ENCODE measurements at places on chromosomes 6 and 20.
A peak's percentile ranks its signal among the peaks of the same experiment; 100 is the strongest.

- no peak for DNase-seq
Measured at GRCh38 chr20:36252511-36252910, 16.2 kb downstream of the AAR2 start.

- no peak for DNase-seq
Measured at GRCh38 chr20:35888657-35889056, 65.6 kb downstream of the SCAND1 start.

DNA sequence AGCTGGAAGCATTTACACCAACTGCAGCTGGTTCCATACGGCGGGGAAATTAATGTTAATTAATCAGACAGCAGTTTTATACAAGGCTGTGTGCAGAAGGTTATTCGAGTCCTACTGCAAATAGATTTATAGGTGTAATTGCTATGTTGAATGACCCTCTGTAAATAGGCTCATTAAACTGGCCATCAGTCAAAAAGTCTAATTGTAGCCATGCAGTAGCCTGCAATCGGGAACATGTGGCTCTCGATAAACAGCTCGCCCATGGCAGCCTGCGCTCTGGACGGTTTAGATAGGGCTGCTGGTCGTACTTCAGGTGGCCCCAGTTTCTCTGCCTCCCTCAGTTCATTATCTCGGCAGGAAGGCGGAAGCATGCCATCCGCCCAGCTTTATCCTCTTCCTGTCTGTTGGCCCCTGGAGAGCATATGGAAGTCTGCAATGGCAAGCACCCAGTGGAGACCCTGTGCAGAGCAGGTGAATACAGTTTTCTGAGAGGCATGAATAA is 143.2 kb downstream of the MBOAT1 start:
- DNase-seq, result no peak

- no peak for DNase-seq
Measured at GRCh38 chr6:31634131-31634530, 13.6 kb downstream of the PRRC2A start.

DNA sequence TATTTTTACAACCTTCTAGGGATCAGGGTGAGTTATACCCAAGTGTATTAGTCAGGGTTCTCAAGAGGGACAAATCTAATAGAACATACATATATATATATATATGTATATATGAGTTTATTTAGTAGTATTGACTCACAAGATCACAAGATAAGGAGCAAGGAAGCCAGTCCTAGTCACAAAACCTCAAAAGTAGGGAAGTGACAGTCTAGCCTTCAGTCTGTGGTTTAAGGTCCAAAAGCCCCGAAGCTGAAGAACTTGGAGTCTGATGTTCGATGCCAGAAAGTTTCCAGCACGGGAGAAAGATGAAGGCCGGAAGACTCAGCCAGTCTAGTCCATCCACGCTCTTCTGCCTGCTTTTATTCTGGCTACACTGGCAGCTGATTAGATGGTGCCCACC is 632.7 kb upstream of the AGPAT4 start:
- DNase-seq, result no peak

- DNase-seq, result peak; percentile 74
Measured at GRCh38 chr6:3356056-3356823, 97.5 kb downstream of the PSMG4 start.

DNA sequence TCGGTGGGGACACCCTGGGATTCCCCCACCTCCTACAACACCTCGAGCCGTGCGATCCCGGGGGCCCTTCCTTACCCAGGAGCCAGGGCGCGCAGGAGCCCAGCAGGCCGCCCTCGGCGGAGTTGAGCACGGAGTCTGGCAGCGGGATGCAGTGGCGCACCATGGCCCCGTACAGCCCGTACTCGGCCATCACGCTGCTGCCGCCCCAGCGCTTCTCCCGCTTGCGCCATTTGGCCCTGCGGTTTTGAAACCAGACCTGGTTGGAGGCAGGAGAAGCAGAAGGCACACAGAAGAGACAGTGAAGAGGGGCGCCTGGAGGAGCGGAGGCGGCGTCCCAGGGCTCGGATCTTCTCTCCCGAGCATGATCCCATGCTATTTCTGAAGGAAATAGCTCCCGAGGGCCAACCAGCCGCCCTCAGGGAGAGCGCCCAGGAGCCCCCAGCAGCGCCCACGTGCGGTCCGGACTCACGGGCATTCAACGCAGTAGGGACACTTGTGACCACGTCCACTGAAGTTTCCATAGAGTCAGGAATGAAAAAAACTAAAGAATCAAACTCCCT is 4.3 kb downstream of the VSX1 start:
- peak; percentile 53 for DNase-seq

GRCh38 chr20:50995506-50995905 is 27.4 kb downstream of the KCNG1 start:
- DNase-seq, result peak; percentile 76

GRCh38 chr6:158666628-158667359 is 16.9 kb downstream of the SYTL3 start:
- DNase-seq, result peak; percentile 96

DNA sequence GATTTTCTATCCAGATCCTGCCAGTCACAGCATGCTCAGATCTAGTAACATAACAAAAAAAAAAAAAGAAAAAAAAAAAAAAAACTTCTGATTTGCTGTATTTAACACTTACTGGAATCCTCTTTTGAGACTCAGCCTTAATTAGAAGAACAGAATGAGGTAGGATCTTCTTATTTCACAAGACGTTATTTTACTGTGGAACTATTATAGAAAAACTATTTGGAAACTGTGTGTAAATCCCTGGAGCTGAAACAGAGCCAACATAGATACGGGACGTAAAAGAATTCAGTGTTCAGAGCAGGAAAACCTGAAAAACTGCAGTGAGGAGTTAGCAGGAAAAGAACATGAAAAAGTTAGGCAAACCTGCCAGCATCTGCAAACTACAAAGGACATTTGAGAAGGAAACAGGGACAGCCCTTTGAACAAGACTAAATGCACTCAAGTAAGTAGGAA is 3.4 kb upstream of the ZNF217 start:
- peak; percentile 66 for DNase-seq

DNA sequence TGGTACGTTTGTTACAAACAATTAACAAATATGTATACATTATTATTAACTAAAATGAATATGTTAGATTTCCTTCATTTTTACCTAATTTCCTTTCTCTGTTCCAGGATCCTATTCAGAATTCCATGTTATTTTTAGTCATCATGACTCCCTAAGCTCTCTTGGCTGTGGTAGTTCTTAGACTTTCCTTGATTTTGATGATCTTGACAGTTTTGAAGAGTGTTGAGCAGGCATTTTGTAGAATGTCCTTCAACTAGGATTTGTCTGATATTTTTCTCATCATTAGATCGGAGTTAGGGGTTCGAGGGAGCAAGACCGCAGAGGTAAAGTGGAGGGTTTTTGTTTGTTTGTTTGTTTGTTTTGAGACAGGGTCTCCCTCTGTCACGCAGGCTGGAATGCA is 44.3 kb upstream of the ZNF184 start:
- no peak for DNase-seq

DNA sequence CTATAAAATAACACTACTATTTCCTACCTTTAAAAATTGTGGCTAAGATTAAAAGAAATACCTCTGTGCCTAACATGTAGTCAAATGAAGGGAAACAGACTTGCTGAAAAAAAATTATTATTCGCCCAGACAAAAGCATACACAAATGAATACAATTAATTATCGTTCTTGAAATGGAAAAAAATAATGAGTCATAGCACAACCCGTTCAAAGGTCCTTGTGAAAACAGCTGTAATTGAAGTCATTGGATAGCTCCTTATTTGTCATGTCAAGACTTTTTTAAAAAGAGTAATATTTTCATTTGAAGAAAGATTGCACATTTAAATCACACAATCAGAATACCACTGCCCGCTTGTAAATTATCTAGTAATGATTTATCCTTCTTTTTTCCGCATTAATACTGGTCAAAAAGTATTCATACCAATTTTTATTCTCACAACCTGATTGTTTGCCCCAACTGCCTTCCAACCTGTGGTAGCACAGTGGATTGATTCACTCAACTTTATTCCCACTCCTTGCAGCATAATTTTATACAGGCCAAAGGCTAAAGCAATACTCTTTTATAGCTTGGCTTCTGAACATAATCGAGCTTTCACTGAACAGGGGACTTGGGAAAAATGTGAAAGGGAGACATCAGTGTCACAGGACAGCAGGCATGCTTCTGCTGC is 655.2 kb upstream of the MAP3K7 start:
- DNase-seq, result no peak

- DNase-seq, result peak; percentile 63
Measured at GRCh38 chr6:75368151-75368779, 83.7 kb upstream of the TMEM30A start.

Measured in choroid plexus epithelial cell (primary cell).